ENCODE measurements at places on chromosomes 16 and 17.
A peak's percentile ranks its signal among the peaks of the same experiment; 100 is the strongest.

GRCh38 chr17:51643702-51644490 lies 383.6 kb downstream of the UTP18 start:
- no peak for DNase-seq

DNA sequence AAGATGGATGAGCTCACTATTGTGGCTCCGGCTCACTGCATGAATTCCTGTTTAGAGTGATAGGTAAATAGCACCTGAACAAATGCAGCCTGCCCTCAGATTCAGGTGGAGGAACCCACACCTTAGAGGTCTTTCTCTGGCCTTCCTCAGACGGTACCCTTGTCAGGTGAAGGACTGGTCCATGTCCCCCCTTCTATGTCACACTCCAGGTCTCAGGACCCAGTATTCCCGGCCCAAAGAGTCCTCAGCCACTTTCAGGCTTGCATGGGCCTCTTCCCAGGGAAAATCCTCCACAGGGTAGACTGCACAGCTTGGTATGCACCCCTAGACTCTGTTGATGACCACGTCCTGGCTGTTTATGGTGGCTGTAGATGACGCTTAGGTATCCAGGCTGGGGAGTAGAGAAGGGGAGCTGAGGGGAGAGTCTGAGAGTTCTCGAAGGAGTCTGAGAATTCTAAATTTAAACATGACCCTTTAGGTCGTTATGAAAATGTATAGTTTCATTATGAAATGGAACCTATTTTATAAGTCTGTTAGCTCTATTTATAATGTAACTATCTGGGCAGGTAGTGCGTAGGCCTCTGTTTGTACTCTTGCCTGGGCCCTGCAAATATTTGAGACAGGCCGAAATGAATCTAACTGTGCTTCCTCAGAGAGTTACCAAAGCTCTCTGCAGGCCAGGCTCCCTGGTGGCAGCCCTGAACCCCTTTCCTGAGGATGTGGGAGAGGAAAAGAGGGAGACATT lies 32.5 kb upstream of the CCR7 start:
- DNase-seq, result no peak

DNA sequence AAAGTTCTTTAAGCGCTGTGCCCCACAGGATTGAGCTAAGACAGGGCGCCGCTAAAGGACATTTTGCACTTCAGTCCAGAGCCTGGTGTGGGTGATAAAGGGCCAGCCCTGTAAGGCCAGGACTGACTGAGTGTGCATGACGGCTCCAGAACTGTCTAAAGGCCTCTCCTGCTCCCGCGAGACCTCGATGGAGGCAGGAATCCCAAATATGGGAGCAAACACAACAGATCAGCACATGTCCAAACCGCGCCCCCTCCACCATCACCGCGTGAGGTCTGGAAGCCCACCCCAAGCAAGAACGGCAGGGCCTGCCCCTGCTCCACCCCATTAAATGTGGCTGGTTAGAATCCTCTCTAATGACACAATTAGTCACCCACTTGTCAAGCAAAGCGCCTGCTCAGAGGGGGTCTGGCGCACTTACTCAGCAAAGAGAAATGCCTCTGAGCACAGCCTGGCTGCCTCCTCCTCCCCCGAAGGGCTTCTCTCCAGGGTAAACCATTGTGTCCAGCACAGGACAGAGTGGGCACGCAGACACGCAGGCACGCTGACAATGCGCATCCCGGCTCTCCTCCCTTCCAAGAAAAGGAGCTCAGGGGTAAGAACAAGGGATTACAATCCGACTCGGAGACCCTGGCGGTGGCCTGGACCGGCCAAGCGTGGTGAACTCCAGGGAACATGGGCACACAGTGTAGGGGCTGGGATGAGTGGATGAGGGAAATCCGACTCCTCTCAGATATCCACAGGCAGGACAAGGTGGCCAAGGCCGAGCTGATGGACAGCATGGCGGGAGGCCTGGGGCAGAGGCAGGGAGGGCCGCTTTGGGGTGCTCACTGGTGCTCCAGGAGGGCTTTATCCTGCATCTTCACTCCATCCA lies 1.5 kb downstream of the MXRA7 start:
- DNase-seq, result no peak

- no peak for DNase-seq
These were observed 97.0 kb downstream of the CMC2 start for GRCh38 chr16:80909720-80910119.

- DNase-seq, result no peak
These were observed 1.5 kb downstream of the HCFC1R1 start for GRCh38 chr16:3022208-3022683.

- DNase-seq, result no peak
These were observed 37.8 kb downstream of the OR1D5 start for GRCh38 chr17:3025421-3026124.

DNA sequence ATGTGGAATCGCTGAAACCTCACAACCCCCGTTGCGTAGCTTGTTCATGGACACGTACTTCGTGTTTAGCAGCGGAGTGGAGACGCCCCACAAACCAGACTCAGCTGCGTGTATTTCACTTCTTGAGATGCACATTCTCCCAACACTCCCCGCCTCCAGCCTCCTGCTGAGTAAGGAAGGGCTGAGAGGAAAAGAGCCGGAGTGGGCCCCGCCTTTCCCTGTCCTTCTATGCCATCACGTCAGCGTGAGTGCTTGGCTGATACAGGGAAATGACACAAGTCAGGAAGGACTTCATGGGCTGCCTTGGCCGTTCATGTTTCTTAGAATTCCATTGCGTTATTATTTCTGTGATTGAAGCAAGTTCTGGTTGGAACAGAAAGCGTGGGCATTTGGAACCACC lies 68.6 kb upstream of the CBX4 start:
- DNase-seq, result no peak

DNA sequence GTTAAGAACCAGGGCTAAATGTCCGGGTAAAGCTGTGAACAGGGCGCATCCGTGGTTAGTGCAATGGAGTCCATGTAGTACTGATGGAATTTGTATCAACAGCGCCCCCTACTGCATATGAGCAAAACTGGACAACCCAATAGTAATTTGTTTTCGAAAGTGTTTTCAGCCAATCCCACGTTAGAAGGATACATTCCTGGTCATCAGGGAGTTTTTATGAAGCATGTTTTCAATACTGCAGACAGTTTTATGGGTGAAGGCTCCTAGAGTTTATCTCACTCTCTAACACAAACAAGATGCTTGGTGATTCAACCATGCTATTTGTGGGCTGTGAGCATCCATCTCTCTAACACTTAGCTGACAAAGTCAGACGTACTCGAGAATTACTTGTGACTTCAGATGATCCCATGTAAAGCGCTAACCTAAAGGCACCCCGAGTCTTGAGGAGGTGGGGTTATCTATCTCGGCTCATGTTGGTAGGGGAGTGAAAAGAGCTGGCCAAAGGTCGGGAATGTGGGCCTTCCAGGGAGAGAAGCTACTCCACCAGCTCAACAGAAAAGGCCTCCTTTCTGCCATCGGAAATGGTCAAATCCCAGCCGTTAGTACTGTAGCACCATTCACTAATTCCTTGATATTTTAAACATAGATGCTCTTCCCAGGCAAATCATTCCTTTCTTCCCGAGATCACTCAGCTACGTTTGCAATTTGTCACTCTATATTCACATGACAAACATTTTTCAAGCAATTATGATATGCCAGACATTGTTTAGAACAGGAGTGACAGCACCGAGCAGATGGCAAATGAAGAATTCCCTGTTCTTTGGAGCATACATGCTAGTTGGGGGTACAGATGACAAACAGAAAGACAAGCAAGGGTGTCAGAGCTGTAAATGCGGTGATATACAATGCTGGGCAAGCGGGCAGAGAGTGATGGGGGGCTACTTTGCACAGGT lies 46.9 kb upstream of the HNF1B start:
- no peak for DNase-seq

- DNase-seq, result no peak
These were observed 193.6 kb downstream of the CCDC182 start for GRCh38 chr17:57551321-57552079.

GRCh38 chr16:57997528-57998265 lies 2.8 kb downstream of the ZNF319 start:
- DNase-seq, result no peak

DNA sequence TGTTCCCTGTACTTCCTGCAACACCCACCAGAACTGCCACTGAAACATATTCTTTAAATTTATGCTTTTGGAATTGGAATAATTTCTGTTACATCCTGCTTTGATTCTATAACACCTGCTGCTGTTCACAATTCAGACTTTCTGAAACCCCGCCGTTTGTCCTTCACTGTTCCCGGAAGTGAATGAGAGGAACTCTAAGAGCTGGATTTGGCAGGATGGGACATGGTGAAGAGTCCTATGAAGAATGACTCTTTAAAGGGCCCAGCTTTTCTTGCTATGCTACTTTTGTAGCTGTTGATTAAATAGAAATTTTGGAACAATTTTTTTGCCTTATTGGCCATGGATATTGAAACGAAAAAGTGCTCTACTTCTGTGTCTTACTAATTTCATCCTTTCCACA lies 8.9 kb downstream of the AP2B1 start:
- no peak for DNase-seq

DNA sequence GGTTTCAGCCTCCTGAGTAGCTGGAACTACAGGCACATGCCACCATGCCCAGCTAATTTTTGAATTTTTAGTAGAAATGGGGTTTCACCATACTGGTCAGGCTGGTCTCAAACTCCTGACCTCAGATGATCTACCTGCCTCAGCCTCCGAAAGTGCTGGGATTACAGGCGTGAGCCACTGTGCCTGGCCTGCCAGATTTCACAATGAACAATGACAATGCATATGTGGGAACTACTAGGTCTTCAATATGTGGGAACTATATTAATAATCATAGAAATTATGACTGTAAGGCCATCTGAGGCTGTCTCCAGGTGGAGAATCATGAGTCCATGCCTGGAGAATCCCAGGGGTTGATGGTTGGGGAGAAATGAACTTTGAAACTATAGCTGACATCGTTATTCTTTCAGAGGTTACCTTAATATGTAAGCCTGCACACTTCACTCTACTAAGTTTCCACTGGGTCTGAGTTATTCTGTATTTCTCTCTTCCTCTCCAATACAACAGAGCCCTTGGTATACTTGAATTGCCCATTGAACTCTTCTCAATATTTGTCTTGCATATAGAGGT lies 7.2 kb upstream of the DRC7 start:
- no peak for DNase-seq

- no peak for DNase-seq
These were observed 178.9 kb downstream of the TMEM132E start for GRCh38 chr17:34758316-34758715.

GRCh38 chr17:80673152-80673920 lies 128.7 kb downstream of the RPTOR start:
- DNase-seq, result no peak

- no peak for DNase-seq
These were observed 28.6 kb downstream of the C16orf74 start for GRCh38 chr16:85722128-85722893.

GRCh38 chr16:450385-450784 lies 24.9 kb downstream of the RAB11FIP3 start:
- DNase-seq, result no peak

DNA sequence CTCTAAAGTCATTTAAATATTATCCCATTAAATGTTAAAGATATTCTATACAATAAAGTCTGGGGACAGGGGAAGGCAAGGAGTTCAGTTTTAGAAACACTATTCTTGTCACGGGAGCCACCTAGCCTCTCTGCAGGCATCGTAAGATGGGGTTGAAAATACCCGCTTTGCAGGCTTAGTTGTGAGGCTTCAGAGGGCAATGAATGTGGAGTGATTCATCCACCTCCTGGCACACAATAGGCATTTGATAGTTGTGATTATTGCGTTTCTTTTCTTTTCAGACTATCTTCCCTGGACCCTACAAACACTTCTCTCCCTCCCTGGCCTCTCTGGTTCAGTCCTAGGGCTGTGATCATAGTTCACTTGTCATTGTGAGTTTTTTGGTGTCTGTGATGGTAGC lies 19.6 kb downstream of the GLP2R start:
- no peak for DNase-seq

DNA sequence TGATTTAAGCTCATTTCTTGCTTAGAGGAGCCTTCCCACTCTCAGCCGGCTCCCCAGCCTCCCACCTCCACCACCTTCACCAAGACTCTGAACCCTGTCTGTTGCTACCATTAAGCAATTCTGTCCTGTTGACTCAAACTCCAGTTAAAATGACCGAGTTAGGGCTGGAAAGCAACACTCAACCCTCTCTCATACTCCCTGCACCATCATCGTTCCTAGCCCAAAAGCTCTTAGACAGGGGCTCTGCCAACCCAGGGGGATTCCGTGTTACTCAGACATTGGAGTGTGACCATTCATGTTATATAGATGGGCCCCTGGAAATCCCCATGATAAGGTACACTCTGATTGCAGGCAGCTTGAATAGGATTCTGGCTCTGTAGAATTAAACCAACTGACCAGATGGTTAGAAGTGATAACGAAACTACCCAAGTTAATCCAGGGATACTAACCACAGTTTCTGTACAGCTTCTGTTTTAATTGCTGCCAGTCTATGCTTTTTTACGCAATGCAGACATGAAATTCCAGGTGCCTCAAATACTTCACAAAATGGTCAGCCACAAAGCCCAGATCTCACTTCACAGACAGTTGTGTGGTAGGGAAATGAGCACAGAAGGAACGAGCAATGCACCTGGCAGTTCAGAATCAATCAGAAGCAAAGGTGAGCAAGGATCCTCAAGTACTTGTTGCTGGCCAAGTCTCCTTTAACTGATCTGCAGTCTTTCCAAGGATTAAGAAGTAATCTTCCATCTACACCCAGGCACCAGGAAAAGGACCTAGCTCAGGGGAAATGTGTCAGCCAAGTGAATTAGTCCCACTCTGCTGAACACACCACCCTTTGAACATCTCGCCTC lies 2.1 kb downstream of the SSTR2 start:
- peak; percentile 49 for DNase-seq
